Psoas muscle (tissue), 8 donors: ENCODE measurements at places on chromosomes 3 and 15. TPM values are rescaled to one million over a fixed set of nuclear protein-coding genes. Genes with fewer than 3 reads are reported as not detected.

The NIPA2 gene
- 27.0 TPM for total RNA-seq

The SLC28A1 gene
- total RNA-seq: 0.49 TPM

The LRTM1 gene
- total RNA-seq: not detected

The RFTN1 gene
- total RNA-seq: 21.8 TPM

The VEPH1 gene
- 0.34 TPM for total RNA-seq

The AGBL1 gene
- 34.8 TPM for total RNA-seq

The GPR176 gene
- 1.3 TPM for total RNA-seq

The SCN11A gene
- total RNA-seq: not detected

- no peak for DNase-seq
Observed at GRCh38 chr3:6260551-6261191, 600.2 kb upstream of the GRM7 start.

DNA sequence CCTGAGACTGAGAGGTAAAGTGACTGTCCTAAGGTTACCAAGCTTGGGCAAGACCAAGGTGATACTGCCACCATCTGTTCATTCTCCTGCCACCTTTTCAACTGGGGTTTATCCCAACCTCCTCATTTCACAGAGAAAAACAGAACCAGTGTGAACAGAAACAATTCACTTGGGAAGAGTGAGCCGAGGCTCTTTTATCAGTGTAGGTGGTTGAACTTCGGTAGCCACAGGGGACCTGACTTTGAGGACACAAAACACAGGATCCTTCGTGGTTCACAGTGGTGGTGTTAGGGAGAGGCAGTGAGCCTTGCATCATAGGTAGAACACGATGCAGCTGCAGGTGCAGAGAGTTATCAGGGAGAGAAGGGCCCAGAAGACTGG lies 72.8 kb upstream of the ICE2 start:
- no peak for DNase-seq

GRCh38 chr3:127388427-127388826 lies 100.6 kb upstream of the PRR20G start:
- DNase-seq: no peak

GRCh38 chr15:42402455-42403205 lies 43.3 kb downstream of the CAPN3 start:
- no peak for DNase-seq

DNA sequence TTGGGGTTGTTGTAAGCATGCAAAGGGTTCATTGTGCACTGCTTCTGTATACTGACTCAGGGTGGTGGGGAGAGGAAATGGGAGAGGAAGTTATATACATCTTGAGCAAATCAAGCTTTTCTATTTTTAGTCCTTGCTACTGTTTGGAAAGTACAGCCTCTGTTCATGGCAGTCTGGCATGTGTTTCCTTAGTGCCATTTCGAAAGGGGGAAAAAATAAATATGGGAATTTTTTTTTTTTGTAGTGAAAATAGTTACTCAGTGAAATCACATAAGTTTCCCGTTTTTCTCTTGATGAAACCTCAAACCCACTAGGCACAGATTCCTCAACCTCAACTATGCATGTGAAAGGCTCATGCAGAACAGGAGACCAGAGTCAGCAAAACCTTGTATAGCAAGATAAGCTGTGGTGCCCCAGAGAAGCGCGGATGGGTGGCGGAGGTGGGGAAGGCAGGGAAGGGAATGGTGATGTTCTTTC lies 353.3 kb downstream of the LPP start:
- no peak for DNase-seq

DNA sequence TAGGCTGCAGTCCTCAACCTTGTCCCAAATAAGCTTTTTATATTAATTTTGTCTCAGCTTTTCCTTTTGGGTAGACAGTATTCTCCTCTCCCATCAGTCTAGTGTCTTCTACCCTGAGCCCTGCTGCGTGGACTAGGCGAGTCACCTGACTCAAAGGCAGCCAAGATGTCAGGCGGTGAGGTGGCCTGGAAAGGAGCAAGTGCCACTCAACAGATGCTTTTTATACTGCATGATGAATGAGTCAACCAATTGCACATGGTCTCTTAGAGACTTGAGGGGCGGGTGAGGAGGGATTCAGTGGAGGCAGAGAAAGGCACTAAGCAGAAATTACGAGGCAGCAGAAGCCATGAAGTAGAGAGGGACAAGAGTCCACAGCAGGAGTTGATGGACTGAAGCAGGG lies 95.9 kb downstream of the FRMD4B start:
- DNase-seq: no peak

DNA sequence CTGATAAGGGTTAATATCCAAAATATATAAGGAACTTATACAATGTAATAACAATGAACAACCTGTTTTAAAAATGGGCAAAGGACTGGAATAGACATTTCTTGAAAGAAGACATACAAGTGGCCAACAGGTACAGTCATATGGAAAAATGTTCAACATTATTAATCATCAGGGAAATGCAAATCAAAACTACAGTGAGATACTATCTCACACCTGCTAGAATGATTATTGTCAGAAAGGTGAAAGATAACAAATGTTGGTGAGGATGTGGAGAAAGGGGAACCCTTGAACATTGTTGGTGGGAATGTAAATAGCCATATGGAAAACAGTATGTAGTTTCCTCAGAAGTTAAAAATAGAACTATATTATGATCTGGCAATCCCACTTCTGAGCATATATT lies 20.4 kb downstream of the GOLM2 start:
- DNase-seq: no peak

DNA sequence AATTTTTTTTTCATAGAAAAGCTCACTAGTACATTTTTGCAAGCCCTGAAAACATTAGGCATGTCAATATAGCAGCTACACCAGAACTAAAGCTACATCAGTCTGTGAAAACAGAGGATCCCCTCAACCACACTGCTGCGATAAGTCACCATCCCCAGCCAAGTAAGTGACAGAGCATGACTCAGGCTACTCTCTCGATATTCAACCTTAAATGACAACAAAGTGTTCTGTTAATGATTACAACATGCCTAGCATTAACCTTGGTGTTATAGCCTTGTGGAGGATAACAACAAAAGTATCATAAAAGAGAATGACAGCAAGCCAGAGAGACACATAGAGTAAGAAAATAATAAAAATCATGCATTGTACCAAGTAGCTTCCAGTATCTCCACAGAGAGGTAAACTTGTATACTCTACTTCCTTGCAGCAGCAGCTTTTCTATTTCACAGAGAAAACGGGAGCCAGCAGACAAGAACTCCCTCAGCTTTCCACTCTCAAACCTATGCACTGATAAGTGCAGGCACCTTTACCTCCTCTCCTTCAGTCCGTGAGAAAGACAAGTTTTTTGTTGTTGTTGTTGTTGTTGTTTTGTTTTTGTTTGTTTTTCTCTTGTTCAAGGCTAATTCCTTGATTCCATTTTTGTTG lies 76.6 kb downstream of the GBE1 start:
- DNase-seq: no peak

DNA sequence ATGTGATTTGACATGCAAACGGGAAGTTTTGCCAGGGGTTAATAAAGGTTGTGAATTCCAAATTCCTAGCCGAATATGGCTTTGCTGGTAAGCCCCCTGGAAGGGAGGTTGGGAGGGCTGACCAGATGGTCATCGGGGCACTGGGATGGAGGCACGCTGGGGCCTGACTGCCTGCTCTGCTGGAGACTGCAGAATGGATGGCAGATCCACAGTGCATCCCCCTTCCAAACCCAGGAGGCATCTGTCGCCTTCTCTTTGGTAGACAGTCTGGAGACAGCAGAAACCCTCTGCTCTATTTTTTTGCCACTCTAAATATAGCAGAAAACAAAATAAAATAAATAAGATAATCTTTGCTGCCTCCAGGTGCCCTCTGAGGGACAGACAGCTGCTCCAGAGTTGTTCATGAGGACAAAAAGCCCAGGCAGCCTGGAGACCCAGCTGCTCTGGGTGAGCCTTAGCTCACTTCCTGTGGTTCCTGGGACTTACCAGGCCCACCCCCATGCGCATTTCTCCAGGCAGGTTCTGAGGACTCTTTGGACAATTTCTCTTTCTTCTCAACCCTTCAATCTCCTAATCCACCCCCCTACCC lies 6.1 kb upstream of the SPTBN5 start:
- DNase-seq: no peak

DNA sequence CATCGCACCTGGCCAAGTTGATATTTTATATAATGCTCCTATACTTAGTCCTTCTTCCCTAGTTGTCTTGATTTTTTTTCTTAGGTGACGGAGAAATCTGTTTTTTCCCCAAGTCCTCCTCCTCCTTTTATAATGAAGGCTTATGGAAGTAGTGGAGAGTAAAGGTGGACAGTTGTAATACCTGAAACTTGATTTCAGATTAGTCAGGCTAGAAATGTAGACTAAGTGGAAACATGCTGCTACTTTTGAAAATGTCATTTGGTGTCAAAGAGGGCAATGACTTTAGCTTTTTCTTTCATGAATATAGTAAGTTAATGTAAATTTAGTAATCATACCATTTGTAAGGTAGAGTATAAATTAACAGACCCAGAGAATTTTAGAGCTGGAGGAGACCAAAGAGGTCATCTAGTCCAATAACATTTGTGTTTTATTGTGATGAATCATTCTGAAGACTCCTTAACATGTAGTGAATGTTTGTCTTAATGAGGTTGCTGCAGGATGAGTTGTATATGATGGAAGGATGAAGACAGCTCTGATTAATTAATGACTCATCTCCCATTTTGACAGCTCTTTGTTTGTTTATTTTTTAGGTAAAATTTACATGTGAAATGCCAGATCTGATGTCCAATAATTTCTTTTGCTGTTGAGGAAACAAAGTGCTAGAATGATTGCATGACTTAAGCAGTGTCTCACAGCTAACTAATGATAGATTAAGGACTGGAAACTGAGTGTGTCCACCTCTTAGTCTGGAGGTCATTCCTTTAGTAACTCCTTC lies 8.7 kb downstream of the CTDSPL2 start:
- no peak for DNase-seq

DNA sequence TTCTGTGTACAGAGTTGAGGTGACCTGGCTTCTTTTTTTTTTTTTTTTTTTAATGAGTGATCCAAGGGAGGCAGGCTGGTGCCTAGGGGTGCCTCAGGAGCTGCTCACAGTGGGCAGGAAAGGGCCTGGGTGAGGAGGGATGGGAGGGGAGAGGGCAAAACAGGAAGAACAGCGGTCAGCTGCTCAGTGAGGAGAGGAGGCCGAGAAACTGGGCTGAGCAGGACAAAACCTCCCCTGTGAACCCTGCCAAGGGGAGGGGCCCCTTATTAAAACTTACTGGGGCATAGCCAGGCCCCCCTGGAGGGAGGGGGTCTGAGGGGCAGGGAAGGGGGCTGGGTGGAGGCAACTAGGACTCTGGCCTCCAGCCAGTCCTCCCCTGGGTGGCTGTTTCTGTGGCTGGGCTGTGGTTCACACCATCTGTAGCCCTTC lies 3.5 kb downstream of the PLEKHO2 start:
- no peak for DNase-seq

DNA sequence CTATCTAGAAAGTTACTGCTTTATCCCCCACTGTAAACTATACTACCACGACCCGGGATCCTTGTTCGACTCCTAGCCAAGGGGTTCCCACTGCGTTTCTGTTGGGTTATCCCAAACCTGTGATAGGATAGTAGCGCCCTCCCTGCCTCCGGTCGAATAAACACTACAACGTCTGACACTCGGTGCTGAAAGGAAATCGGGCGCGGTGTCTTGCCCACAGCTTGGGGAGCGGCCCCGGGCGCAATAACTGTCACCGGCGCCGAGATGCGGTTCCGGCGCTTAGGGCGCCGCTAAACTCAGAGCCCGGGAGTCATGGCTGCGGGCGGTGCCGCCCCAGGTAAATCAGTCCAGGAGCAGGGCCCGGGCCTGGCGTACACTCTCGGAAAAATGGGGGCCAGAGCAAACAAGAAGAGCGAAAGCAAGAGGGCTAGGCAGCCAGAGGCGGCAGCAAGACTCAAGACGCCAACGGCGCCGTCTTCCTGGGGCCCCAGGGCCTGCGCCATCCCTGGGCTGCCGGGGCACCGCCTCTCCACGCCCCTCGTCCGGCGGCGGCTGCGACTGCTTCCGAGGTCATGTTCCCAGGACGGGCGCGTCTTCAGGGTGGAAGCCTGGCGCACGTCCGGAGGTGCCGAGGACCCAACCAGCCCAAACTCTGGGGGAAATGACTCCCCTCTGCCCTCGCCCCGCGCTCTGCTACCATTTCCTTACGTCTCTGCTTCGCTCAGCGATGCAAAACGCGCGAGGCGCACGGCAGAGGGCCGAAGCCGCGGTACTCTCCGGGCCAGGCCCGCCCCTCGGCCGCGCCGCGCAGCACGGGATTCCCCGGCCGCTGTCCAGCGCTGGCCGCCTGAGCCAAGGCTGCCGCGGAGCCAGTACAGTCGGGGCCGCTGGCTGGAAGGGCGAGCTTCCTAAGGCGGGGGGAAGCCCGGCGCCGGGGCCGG lies at the start of gene DUT:
DUT (plus strand) TSS at position 575 of the 941 bp plus-strand sequence; CDS start at position 662, 87 bp downstream.
- peak; percentile 93 for DNase-seq

DNA sequence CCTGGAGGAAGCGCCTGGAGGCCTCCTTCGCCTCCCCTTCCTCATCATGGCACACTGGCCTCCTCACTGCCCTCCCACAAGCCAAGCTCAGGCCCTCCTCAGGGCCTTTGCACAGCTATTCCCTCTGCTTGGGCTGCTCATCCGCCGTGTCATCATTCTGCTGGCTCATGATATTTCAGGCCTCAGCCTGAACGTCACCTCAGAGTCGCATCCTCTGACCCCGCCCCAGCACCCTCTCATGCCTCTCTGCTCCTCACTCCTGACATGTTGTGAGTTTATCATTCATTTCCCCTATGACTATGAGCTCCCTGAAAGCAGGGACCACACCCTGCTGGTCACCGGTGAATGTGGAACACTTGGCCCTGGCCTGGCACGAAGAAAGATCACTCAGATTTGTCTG lies 20.7 kb upstream of the POC1A start:
- DNase-seq: no peak

DNA sequence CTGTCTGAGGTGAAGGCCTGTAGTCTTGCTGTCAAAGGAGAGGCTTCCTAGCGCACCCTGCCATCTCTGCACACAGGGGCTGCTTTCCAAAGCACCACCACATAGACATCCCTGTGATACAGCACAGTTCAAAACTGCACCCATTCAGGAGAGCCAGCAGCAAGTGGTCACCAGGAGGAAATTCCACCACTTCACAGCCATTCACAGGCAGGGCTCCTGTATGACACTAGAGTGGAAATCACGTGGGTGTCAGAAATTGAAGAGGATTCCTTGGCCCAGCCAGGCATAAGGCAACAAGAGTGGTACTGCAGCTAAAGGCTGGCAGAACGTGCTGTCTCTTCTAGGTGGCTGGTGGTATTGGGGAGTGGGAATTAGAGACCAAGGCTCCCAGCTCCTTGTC lies 102.8 kb downstream of the RFTN1 start:
- no peak for DNase-seq

GRCh38 chr3:27511724-27512422 lies 27.7 kb upstream of the SLC4A7 start:
- no peak for DNase-seq

- no peak for DNase-seq
Observed at GRCh38 chr15:86054338-86054737, 25.3 kb upstream of the AGBL1 start.

GRCh38 chr3:6216135-6217026 lies 644.5 kb upstream of the GRM7 start:
- DNase-seq: no peak
